ENCODE measurements at places on chromosomes 2 and 18.

- peaks cover 2% of the 10 kb centered on the region for H3K36me3 ChIP-seq
- H3K4me3 ChIP-seq = no peak overlapping the region
- H3K4me1 ChIP-seq = no peaks in the 10 kb centered on the region
Measured at GRCh38 chr2:182628916-182629315, 87.1 kb upstream of the DNAJC10 start.

GRCh38 chr2:233655043-233655442 lies 16.7 kb upstream of the UGT1A9 start:
- H3K4me3 ChIP-seq = no peak overlapping the region
- peaks cover 69% of the 10 kb centered on the region for H3K27me3 ChIP-seq
- no peaks in the 10 kb centered on the region for H3K4me1 ChIP-seq
- H3K27ac ChIP-seq = peak overlapping the region; percentile 39
- no peak for DNase-seq

- no peaks in the 10 kb centered on the region for H3K27me3 ChIP-seq
- no peak overlapping the region for H3K27ac ChIP-seq
- no peak for DNase-seq
- no peak overlapping the region for H3K4me3 ChIP-seq
- no peaks in the 10 kb centered on the region for H3K4me1 ChIP-seq
Measured at GRCh38 chr18:31199190-31199769, 36.6 kb upstream of the DSC1 start.

DNA sequence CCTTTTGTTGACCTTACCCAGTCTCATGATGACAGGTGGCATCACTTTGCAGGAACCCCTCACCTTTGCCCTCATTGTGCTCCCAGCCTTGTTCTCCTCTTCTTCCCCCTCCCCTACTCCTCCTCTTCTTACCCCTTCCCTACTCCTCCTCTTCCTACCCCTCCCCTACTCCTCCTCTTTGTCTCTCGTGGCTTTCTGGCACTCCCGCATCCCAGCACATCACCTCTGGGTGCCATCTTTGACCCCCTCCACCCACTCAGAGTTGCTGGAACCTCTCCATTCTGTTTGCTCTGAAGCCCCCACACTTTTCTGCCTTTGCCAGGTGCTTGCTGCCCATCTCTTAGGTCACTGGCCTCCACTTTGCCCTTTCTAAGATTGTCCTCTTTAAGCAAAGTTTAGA lies 17.1 kb downstream of the UBE2F start:
- peaks cover 44% of the 10 kb centered on the region for H3K4me1 ChIP-seq
- H3K27me3 ChIP-seq = no peaks in the 10 kb centered on the region
- H3K27ac ChIP-seq = peak overlapping the region; percentile 26
- no peak overlapping the region for H3K4me3 ChIP-seq
- no peak for DNase-seq

DNA sequence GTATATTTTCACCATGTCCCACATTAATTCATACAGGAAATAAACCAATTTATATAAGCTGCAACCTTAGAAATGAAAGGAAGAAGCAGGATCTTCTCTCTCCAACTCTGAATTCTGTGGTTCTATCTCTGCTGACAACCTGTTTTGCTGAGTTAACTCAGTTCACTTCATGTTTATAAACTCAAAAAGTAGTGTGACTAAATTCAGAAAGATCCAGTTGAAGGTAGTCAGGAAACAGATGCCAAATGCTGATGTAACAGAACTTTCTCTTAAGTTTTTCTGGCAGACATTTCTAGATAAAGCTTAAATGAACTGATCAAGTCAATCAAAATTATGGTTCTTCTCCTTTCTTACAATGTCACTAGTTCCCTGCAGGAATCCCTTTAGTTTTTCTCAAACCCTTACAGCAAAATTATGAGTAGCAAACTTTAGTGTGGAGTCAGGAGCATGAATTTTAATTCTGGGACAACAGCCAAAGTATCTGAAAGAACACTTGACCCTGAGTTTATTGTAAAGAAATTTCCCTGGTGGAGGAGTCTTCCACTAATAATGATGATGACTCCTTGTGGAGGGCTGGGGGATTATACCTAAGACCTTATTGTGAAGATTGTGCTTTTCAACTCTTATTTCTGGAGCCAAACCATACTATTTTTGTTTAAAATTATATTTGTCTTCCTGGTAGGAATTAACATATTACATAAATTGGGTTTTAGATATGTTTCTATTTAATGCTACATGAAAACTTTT lies 216.9 kb downstream of the MYO3B start:
- H3K27ac ChIP-seq = no peak overlapping the region
- H3K36me3 ChIP-seq = no peaks in the 10 kb centered on the region
- H3K27me3 ChIP-seq = peaks cover 29% of the 10 kb centered on the region
- no peaks in the 10 kb centered on the region for H3K4me1 ChIP-seq
- H3K4me3 ChIP-seq = no peak overlapping the region

DNA sequence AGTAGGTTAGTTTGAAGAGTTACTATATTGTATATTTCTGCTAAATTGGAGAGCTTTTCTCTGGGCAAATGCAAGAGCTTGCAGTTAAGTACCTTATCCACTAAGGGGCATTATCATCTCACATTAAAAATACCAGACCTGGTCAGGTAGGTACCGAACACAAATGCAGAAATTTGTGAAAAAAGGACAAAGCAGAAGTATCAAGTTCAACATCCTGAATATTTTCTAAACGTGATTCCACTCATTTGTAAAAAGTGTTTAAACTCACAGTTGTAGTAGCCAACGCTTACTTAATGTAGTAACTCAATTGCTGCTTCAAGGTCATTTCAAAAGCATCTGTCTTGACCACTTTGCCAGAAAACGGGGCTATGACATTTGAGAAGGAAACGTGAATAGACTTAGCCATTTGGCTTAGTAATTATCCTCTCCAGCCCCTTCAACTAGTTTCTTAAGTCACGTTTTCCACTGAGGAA lies 52.1 kb downstream of the CYRIA start:
- H3K36me3 ChIP-seq = peaks cover 14% of the 10 kb centered on the region
- H3K4me1 ChIP-seq = peaks cover 4% of the 10 kb centered on the region
- DNase-seq = no peak
- H3K4me3 ChIP-seq = no peak overlapping the region
- no peak overlapping the region for H3K27ac ChIP-seq
- no peaks in the 10 kb centered on the region for H3K27me3 ChIP-seq
